ENCODE measurements at places on chromosomes 2 and 18.

- no peak for DNase-seq
These were observed 247.4 kb downstream of the XIRP2 start for GRCh38 chr2:167135706-167136105.

DNA sequence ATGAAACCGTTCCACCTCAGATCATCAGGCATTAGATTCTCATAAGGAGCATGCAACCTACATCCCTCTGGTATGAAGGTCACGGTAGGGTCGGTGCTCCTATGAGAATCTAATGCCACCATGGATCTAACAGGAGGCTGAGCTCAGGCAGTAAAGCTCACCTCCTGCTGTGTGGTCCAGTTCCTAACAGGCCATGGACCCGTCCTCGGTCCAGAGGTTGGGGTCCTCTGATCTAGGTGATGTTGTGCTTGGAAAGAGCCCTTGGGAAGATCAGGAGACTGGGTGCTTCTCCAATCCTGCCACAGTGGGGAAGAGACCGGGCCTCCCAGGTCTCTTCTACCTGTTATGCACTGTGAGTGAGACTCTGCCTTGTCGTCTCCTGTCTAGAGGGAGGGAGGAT lies 104.6 kb downstream of the ACKR3 start:
- no peak for DNase-seq

- no peak for DNase-seq
These were observed 13.3 kb upstream of the SP3 start for GRCh38 chr2:173978447-173978846.

DNA sequence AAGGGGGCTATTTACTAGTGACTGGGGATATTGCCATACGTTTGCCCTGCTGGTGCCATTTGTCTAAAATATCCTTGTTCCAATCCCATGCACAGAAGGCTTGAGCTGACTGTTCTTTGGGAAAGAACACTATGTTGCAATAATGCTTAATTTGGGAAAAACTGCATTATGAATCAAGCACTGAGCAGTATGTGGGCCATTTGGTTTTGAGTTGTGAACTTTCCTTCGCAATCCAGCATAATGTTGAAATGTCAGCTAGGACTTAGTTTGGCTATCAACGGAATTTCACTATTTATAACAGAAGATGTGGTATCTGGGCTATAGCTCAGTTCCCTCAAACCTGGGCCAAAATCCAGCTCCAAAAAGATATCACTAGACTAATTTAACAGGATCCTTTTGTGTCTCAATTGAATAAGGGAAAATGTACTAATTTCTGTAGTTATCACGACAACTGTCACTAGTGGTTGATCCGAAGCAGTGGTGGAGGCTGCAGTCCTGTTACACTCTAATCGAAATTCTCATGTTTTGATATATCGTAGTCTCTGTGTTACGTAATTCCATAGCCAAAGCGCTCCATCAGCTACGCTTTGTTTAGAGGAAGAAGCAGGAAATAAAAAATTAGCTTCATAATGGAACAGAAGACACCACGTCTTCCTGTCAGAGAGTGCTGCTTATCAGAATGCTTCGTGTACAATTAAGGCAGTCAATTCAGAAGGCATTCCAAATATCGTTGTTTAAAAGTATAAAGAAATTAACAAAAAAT lies 686.8 kb upstream of the SALL3 start:
- no peak for DNase-seq

DNA sequence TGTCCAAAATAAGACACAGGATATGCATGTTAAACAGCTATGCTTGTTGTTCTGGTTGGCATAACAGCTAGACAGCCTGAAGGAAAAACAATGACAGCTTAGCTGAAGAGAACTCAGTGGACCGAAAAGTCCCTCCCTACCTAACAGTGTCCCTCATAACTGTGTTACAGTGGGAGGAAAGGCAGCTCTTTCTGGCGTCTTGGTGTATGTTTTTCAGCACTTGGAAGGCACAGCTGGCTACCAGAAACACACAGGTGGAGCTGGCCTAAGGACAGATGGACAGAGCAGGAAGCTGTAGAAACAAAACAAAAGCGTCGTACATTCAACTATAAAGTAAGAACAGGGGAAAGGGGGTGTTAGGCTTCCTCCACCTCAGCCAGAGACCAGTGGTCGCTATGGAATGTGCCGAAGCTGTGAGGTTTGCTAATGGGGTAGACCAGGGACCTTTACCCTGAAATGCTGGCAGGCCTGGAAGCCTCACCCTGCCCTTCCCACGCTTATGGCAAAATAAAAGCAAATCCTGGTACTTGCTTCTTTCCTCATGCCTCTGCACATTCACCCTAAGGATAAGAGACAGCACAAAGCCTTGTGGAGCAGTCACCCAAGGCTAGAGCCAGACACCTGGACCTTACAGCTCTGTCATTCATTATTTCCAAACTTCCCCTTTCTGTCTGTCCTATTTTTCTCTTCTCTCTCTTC lies 103.5 kb upstream of the TRIB2 start:
- DNase-seq, result no peak

GRCh38 chr2:178258916-178259315 lies 64.6 kb downstream of the OSBPL6 start:
- DNase-seq, result no peak

- no peak for DNase-seq
These were observed 945.4 kb upstream of the GYPC start for GRCh38 chr2:125710561-125710960.

GRCh38 chr2:142598846-142599245 lies 278.6 kb upstream of the KYNU start:
- DNase-seq, result no peak

GRCh38 chr2:231781798-231782726 lies 980 bp upstream of the PDE6D start:
- no peak for DNase-seq

DNA sequence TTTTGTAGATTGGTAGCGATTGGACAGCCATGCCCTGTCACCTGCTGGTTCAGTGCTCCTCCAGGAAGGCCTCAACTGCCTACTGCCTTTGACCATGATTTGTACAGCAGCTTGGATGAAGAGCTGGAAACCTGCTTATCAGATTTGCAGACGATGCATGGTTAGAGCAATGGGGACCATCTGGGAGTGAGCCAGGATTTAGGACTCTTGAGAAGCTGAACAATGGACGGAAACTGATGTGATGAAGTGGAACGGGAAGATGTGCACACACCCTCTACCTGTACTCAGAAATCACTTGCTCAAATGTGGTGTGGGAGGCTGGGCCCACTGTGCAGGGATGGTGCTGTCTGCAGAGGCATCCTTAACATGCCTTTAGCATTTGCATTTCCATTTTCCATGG lies 57.2 kb downstream of the NCK2 start:
- no peak for DNase-seq

GRCh38 chr18:21820811-21821143 lies 80.2 kb downstream of the MIB1 start:
- no peak for DNase-seq

DNA sequence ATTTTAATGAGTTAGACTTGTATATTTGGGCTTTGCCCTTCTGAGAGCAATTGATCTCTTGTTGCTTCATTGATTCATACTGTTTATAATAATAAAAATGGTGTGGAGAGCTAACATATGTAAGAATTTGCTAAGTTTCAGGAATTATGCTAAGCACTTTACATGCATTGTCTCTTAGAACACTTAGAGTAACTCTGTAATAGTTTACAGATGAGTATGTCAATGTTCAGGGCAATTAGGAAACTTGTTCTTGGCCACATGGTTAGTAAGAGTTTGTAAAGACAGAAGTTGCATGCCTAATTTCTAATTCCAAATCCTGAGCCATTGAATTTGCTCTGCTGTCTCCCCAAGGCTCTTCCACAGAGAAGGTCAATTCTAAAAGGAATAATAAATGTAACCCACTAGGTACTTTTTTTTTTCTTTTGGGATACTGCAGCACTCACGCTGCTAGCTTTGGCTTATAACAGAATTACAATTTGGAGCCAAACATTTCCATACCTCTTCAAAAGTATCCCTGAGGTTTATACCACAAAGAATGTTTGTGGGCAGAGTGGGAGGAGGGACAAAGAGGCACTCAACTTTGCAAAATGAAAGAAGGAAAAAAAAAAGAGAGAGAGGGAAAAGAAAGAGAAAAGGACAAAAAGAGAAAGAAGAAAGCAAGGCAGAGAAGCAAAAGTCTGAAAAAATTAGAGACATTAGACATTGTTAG lies 232.4 kb downstream of the CALCRL start:
- DNase-seq, result no peak

- no peak for DNase-seq
These were observed 108.8 kb upstream of the PIEZO2 start for GRCh38 chr18:11258039-11258610.

GRCh38 chr2:64841461-64841860 lies 147.7 kb upstream of the SLC1A4 start:
- no peak for DNase-seq

- no peak for DNase-seq
These were observed 19.1 kb downstream of the PLA2R1 start for GRCh38 chr2:160043265-160043664.

DNA sequence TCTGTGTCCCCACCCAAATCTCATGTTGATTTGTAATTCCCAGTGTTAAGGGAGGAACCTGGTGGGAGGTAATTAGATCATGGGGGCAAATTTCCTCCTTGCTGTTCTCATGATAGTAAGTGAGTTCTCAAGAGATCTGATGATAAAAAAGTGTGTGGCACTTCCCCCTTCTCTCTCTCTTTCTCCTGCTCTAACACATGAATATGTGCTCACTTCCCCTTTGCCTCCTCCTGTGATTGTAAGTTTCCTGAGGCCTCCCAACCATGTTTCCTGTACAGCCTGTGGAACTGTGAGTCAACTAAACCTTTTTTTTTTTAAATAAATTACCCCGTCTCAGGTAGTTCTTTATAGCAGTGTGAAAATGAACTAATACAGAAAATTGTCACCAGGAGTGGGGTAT lies 380.0 kb downstream of the MEIS1 start:
- no peak for DNase-seq

DNA sequence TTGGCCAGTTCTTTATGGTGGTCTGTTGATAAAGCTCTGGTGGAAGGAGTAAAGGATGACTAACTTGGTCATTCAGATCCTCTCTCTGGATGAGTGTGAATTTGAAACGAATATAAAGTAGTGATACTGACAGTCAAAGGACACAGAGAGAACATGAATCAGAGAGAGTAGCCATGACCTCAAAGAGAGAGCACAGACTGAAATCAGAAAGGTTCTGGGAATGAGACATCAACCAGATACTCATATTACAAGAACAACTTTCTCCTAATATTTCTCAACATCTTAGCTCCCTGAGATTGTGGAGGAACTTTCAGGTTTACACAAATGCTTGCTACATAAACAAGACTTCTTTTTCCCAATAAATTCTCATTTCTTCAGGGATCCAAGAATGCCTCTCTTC lies 849.1 kb upstream of the CHAC2 start:
- no peak for DNase-seq

GRCh38 chr2:84257831-84258230 lies 201.2 kb downstream of the SUCLG1 start:
- DNase-seq, result no peak

DNA sequence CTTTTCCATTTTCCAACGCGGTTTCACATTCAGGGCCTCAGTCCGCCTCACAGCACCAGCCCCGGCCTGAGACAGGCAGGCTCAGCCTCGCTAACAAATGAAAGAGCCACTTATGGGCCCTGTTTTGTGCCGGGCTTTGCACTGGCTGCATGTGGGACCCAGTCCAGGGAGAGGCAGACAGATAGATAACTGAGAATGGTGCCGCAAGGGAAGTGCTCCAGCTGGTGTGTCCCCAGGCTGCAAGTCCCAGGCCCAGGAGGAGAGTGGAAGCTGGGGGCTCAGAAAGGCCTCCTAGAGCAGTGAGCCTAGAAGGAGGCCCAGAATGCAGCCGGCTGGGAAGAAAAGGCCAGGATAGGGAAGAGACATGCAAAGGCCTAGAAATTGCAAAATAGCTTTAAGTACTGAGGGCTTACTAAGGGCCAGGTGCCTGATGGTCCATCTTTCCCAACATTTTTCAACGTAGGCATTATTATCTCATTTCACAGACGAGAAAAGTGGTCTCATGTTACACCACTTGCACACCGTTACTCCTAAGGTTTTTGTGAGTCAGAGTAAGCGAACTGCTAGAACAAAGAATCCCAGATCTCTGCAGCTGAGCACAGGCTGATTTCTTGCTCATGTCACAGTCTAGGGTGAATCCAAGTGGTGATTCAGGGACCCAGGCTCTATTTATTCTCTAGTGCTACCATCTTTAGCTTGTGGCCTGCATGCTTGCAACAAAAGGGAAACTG lies 26.0 kb downstream of the ADRA2B start:
- DNase-seq, result no peak

- DNase-seq, result no peak
These were observed 386.3 kb downstream of the PARD3B start for GRCh38 chr2:204931562-204931961.

GRCh38 chr2:197273485-197273884 lies 37.1 kb downstream of the ANKRD44 start:
- no peak for DNase-seq

GRCh38 chr2:142974288-142975024 lies 97.0 kb downstream of the KYNU start:
- DNase-seq, result no peak

DNA sequence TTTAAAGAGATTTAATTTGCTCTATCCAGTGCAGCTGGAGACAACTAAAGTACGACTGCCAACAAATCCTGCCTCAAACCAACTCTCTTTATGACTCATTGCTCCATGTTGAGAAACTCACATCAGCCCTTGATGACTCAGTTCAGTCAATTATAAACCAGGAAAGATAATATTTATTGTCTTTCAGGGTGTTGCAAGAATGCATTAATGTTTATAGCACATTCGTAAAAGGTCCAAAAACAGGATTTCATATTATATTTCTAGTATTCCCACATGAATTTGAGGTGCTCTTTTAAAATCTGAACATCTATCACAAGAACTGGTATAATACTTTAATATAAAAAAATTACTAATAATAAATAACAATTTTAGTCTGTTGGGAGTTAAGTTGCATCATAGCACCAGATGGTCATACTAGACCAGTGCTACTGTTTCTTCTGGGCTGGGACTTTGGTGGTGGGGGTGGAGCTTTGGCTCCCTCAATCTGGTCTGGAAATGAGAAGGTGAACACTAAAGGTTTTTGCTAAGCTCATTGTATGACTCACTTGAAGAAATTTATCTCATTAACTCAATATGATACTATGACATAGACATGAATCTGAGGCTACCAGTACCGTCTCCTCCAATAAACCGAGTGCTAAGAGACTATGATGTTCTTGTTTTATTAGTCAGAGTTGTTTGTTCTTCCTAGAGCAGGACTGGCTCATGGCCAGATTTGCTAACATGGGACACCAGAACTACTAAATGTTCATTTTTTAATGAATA lies 26.6 kb upstream of the MAP3K20 start:
- no peak for DNase-seq

Measured in activated gamma-delta T cell treated with anti-CD3 and anti-CD28 coated beads, Interleukin-2, amount 50 U/mL, for 16 hours (primary cell).